Vagina (tissue), 2 donors: ENCODE measurements at places on chromosomes 4 and X.

DNA sequence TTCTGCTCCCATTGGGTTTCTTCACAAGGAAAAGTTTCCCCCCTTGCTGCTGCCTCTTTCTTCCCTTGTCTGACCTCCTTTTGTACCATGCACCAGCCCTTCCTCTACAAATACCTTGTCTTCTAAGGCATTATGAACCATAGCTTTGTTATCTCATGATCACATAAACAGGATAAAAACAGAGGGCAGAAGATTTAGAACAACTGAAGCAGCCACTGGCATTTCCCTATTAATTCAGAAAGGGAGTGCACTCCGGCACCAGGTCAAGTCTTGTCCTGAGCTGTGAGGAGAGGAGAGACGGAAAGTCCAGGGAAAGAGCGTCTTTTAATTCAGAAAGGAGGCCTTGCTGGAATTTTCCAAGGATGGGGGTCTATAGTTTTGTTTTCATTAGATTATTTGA, 281.7 kb downstream of the RCHY1 start:
- DNase-seq: no peak

DNA sequence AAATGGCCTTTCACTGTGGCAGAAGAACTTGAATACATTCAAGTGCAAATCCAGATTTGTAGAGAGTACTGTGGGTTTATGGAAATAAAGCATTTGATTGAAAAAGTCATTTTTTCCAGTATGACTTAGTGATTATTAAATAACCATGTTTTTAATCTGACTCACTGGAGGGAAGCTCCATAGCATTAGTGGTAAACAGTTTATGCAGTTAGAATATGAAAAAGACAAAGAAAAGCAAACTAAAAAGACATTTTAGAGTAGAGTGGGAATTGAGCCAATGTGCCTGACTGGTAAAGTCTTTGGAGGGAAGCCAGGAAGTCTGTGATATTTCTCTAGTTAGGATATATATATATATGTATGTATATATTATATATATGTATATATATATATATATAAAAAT, 53.4 kb downstream of the FAT4 start:
- no peak for DNase-seq

DNA sequence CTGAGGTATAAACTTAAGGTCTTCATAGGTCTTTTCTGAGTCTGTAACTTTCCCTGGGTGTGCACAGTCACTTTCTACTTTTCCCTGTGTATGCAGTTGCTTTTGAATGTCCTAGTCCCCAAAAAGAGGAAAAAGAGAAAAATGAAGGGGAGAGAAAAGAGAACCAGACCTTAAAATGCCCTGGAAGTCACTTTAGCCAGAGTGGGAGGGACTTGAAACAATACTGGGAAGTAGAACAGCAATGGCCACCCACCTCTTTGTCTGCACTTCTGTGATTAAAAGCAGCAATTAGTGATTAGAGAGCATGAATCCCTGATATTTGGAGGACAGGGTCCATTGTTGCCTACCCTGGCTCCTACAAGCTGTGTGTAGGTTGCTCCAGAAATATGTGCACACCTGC, 36.1 kb downstream of the ZCCHC13 start:
- no peak for DNase-seq

DNA sequence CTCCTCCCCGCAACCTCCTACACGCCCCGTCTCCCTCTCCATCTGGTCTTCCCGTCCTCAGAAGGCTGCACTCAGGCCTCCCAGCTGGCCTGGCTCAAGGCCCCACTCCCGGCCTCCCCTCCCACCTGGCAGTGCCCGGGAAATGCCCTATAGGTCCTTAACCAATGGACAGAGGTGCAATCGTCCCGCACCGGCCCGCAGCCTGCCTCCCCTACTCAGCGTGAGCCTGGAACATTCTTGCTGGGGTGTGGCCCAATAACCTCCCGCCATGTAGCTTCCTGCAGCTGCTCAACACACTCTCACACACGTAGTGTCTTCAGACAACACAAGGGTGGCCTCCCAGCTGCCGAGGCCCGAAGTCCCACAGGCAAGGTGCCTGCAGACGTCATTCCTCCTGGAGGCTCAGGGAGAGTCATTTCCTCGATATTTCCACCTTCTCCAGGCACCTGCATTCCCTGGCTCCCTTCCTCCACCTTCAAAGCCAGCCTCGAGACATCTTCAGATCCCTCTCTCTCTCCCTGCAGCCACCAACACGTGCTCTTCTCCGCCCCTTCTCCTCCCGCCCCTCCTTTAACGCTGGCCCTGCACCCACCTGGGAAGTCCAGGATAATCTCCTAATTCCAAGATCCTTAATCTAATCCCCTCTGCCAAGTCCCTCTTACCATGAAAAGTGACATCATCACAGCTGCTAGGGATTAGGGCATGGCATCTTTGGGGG, 56.2 kb downstream of the ADRA2C start:
- DNase-seq: no peak

DNA sequence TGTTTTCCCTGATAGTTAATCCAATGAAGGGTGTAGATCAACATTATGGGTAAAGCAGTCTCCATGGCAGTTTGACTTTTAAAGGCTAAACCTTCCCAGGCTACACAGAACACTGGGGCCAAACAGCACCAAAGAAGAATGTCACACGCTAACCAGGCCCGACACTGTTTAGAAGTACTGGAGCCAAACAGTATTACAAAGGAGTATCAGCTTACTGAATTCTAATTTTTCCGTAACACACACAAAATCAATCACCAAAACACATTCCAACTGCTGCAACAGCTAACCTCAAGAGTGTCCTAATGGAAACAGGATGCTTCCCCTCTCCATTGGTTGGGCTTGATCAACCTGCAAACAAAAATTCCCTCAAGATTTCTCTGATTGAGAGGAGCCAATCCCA, 783.5 kb downstream of the PCDH18 start:
- no peak for DNase-seq

DNA sequence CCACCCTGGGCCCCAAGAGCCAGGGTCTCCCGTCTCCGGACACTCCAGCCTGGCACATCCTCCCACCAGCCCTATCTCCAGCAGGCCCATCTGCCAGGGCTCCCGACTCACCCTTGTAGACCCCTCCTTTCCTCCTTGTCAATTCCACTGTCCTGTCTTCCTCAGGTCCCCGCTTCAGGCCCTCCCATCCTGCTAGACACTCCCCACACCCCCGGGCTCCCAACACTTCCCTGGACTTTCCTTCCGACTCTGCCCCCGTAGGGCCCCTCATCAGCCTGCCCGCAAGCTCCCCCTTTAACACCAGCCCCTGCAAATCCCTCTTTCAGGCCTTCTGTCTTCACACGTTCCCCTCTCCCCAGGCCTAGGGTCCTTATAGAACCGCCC, 1.1 kb downstream of the PRAF2 start:
- DNase-seq: peak; percentile 85

DNA sequence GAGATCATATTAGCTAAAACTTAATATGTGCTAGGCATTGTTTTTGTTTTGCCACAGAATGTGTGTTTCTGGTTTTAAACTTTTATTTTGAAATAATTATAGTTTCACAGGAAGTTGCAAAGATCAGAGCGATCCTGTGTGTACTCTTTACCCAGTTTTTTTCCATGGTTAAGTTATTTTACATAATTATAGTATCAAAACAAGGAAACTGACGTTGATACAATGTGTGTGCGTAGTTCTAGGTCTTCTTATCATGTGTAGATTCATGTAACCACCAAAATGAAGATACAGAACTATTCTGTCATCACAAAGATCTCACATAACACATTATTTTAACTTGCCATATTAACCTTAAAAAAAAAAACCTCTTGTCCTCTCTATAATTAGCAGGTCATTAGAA, 69.2 kb downstream of the BLTP1 start:
- DNase-seq: no peak

- no peak for DNase-seq
Measured at GRCh38 chr4:109730619-109731545, 1.0 kb upstream of the PLA2G12A start.

- DNase-seq: no peak
Measured at GRCh38 chrX:73076838-73077237, 2.5 kb downstream of the PABPC1L2A start.

DNA sequence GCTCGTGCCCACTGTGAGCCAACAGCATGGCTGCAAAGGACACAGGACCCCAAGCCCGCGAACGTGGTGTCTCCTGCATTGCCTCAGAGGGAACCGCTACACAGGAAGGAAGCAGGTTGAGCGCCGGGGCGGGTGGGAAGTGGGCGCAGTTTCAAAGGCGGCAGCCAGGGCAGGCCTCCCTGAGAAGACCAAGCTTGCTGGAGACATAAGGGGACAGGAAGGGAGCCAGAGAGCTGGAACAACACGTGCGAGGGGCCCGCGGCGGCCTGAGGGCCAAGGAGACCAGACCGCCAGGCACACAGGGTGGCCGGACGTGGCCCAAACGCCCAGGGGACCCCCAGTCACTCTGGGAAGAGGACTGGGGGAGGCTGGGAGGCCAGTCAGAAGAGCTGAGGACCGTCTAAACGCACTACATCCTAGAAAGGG, 32.0 kb downstream of the CTBP1 start:
- no peak for DNase-seq

GRCh38 chr4:26022346-26023202, 108.6 kb downstream of the SMIM20 start:
- DNase-seq: no peak

- no peak for DNase-seq
Measured at GRCh38 chr4:174627473-174627872, 105.2 kb upstream of the HPGD start.

GRCh38 chr4:165680821-165681220, 192.2 kb upstream of the TLL1 start:
- no peak for DNase-seq

GRCh38 chr4:181897935-181898334, 345.3 kb upstream of the TENM3 start:
- no peak for DNase-seq

- DNase-seq: no peak
Measured at GRCh38 chr4:173181848-173182247, 13.2 kb downstream of the GALNT7 start.

GRCh38 chr4:1500231-1500965, 94.2 kb upstream of the NKX1-1 start:
- DNase-seq: no peak

GRCh38 chr4:3766785-3767569, 792 bp downstream of the ADRA2C start:
- no peak for DNase-seq

GRCh38 chr4:97747945-97748344, 395.3 kb downstream of the STPG2 start:
- no peak for DNase-seq

- no peak for DNase-seq
Measured at GRCh38 chr4:187666697-187667494, 328.7 kb upstream of the ZFP42 start.

- DNase-seq: no peak
Measured at GRCh38 chrX:12921886-12922598, 15.6 kb downstream of the TLR8 start.

DNA sequence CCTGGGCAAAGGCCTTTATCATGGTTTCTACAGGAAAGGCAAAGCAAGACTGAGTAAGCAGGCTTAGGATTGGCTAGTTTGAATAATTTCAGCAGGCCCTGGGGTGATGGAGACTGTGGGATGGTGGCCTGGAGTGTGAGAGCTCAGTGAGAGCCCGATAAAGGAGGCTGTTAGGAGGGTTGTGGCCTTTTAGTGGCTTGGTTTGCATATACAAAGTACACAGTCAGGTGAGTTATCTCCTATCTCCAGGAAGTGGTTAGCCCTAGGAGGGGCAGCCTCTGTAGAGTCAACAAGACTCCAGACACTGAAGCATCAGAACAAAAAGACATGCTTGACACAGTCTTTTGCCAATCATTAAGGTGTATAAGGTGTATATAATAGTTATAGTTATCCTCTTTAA, 157.2 kb downstream of the CFAP299 start:
- DNase-seq: no peak

DNA sequence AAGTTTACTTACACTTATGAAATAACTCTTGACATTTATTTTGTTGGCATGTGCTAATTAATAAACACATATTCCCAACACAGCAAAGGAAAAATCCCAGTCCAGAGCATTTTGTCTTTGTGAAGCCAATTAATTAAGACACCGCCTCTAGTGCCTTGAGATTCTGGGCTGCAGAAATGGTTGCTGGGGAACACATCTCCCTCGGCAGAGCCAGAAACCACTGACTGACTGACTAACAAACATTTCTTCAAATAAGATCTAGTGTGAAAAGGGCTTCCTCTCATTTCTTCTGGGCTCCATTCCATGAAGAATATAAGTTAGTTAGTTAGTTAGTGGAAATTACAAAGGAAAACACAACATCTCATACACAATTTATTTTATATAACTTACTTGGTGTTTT, 28.4 kb upstream of the NAP1L5 start:
- no peak for DNase-seq

- DNase-seq: no peak
Measured at GRCh38 chr4:113316879-113317278, 267.4 kb downstream of the ANK2 start.

DNA sequence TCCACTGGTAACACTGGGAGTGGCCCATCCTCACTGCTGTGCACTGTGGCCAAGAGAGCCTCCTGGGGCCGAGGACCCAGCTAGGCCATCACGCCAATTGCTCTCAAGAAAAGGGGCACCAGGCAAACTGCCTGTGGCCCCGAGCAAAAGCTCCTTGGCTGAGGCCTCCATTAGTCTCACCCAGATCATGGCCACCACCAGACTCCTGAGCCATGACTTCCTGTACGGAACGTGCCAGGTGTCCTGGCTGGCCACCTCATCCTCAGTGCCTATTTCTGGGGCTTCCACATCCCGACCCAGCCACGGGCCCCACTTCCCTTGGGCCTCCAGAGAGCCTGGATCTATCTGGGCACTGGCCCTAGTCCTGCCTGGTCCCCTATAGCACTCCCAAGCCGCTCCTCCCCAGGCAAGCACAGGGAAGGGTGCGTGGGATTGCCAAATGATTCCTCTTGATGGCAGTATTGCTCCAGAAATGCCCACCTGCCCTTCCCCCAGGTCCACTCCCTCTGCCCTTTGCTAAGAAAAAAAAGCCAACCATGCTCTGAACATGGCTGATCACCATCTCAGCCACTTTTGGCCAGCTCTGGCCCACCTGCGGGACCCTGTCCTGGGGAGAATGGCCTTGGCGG, 212.6 kb upstream of the AGTR2 start:
- no peak for DNase-seq
